ENCODE measurements at places on chromosomes 2 and 18.

DNA sequence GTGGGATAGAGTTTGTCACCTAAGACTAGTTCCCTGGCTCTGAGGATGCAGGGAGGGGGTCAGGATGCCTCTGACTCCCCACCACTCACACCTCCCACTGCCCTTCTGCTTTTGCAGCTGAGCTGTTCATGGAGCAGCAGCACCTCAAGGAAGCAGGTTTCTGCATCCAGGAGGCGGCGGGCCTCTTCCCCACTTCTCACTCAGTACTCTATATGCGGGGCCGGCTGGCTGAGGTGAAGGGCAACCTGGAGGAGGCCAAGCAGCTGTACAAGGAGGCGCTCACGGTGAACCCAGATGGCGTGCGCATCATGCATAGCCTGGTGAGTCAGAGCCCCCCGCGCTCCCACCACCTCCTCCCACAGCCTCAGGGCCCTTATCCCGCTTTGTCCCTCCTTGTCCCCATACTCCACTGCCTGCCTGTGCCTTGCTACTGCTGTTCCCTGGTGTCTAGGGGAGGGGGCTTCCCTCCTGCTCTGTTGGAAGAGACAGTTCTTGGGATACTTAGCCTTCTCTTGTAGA, 94.4 kb downstream of the STPG4 start:
- no peak for DNase-seq

DNA sequence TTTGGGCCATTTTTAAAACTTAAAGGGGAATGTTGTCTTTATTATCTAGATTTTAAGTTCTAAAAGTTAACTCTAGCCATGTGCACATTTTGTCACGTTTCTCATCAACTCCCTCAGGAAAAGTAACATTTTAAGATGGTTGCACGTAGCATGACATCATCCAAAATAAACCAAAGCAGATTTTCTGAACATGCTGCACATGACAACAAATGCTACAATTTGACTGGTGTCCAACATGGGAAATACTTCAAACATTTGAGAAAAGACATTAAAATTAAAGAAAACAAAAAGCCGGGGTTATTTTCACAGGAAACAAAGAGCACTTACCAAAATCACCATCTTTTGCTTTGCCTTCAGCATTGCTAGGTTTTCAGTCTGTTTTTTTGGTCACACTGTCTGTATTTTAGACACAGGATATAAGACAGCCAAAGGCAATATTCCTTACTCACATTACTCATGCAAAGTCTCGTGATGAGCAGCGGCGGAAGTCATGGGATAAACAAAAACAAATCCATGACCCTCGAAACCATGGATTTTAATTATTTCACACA, 51.3 kb upstream of the RND3 start:
- DNase-seq: no peak

DNA sequence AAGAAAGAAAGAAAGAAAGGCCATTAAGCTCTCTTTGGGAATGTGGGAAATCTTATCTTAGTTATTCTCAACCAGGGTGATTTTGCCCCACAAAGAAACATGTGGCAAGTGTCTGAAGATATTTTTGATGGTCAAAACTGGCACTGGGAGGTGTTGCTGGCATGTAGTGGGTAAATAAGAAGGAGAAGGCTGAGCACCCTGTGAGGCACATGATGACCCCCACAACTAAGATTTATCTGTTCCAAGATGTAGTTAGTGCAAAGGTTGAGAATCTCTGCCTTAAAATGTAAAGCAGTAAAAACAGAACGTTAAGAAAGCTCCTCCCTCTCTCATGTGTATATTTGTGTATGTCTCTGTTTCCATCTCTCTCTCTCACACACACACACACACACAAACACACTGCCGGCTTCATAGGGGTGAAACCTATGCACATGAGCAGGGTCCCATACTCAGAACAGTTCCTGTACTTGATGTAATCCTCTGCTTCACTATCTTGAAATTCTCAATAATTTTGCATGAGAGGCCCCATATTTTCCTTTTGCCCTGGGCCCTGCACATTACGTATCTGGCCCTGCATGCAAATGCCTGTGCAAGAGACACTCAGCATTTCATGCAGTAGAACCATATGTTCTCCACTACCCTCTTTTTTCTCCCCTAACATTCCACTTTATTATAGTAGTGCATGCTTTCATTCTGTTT, 94.3 kb downstream of the MREG start:
- DNase-seq: no peak

DNA sequence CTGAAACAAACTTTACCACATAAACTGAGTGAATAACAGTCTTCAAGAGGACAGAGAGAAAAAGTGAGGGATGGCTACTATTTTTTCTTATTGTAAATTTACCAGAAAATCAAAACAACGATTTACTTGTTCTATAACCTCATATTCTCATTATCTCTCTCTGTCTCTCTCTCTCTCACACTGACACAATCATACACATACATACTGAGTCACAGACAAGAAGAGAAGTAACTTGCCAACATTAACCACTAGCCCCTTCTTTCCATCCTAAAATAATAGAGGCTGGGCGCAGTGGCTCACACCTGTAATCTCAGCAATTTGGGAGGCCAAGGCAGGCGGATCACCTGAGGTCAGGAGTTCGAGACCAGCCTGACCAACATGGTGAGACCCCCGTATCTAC, 18.2 kb downstream of the SATB2 start:
- DNase-seq: no peak

GRCh38 chr2:55965966-55966365, 42.4 kb upstream of the EFEMP1 start:
- DNase-seq: no peak

DNA sequence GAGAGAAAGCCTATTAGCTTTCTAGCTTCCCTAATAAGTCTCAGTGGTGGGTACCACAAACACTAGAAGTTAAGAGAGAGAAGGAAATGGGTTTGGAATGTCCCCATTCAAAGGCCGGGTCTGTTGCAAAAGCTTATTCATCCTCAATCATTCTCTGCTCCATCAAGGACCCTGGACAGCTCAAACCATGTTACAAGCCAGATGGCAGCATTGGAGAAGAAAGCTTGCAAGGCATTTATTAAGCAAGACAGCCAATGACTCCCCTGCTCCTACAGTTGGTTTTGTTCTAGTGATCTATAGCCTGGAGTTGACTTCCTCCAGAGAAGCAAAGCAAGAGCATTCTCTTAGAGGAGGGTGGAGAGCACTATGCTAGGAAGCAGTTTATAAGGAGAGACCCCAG, 86.9 kb upstream of the LMAN1 start:
- no peak for DNase-seq

GRCh38 chr2:195425328-195425727, 231.7 kb upstream of the SLC39A10 start:
- DNase-seq: no peak

DNA sequence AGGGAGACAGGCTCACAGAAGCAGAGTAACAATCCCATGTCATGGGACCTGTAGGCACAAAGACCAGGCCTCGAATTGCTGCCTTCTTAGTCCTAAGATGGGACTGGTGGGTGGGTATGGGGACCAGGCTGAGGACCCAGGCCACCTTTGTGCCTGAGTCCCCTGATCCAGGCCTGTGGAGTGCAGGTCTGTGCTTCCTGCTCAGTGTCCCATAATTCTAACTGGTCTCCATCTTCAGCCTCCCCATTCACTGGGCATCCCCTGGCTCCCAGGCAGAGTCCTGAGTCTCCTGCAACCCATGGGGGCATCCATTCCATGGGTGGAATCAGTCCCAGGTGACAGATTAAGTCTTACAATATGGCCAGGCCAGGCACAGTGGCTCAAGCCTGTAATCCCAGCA, 83.9 kb downstream of the SMAD7 start:
- no peak for DNase-seq

DNA sequence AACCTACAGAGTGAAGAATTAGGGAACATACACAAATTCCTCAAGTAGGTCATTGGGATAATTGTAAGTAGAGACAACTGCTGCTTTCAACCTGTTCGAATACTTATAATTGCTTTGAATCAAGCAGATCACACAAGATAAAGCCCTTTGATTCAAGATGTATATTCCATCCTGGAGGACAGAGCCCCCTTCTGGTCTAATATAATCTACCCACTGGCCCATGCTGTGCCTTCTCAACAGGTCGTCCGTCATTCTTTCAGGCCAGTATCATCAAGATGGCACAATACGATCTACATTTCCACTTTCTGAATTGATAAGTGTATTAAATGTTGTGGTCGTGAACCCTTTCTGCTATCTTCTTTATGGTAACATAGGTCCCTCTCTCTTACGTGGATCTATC, 387.0 kb upstream of the CDH19 start:
- DNase-seq: no peak

DNA sequence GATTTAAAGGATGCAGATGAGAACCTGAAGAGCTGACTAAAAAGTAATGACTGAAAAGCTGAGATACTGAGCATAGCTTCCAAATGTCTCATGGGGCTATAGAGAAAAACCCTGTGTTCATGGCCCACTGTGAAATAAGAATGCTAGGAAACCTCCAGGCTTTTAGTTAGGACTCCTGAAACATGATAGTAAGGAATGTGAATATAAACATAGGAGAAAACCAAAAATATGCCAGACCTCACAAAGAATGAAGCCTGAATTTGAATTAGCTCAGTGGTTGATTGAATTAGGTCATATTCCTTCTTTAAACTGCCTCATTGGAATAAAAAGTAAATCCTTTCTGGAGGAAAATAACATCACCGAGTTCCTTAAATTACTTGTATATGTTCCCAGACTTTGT, 194.5 kb upstream of the NXPH2 start:
- no peak for DNase-seq

- DNase-seq: no peak
Observed at GRCh38 chr18:37391698-37392548, 173.7 kb downstream of the CELF4 start.

DNA sequence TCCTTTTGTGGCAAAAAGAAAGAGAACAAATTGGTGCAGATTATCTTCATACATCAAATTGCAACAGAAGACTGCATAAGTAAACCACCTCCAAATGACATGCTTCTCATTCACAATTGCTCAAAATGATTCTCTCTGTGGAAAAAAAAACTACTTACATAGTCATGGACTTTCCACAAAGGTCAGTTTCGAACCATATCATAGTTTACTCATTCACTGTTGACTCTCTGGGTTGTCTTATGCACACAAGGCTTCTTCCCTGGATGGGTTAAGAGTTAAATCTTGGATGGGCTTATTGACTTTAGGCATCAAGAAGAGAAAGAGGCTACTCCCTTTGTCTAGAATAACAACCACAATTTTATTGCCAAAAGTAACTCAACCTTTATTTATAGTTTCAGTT, 91.3 kb upstream of the RAB27B start:
- DNase-seq: no peak

- no peak for DNase-seq
Observed at GRCh38 chr2:187982668-187983067, 309.0 kb upstream of the GULP1 start.

GRCh38 chr2:201057715-201058248, 13.7 kb downstream of the HYCC2 start:
- no peak for DNase-seq

DNA sequence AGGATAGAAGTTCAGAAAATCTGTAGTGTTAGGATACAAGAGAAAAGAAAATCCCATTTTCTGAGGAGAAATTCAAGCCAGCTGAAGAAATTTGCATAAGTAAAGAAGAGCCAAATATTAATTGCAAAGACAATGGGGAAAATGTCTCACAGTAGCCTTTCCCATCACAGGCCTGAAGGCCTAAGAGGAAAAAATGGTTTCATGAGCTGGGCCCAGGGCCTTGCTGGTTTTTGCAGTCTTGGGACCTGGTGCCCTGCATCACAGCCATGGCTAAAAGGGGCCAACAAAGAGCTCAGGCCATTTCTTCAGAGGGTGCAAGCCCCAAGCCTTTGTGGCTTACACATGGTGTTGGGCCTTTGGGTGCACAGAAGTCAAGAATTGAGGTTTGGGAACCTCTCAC, 413.6 kb upstream of the CYRIA start:
- no peak for DNase-seq

DNA sequence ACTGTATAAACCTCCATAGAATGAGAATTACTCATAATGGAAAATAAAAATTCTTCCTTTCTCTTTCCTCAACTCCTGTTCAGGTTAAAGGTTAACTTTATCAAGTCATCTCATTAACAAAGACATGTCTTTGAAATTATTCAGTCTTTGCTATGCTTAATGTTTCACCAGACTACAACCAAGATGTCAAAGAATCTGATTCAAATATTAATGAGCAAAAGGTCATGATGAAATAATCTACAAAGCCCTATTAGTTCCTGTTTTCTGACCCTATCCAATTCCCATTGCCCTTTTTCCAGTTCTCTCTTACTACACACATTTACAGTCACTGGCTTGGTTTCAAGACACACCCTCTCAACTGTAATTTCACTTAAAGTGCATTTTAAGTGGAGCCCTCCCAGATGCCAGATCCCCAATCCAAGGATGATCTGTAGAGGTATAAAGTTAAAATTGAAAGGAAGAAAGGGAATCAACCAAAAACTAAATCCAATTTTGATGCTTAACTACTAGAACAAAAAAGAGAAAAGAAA, 246.9 kb upstream of the CYP26B1 start:
- no peak for DNase-seq

DNA sequence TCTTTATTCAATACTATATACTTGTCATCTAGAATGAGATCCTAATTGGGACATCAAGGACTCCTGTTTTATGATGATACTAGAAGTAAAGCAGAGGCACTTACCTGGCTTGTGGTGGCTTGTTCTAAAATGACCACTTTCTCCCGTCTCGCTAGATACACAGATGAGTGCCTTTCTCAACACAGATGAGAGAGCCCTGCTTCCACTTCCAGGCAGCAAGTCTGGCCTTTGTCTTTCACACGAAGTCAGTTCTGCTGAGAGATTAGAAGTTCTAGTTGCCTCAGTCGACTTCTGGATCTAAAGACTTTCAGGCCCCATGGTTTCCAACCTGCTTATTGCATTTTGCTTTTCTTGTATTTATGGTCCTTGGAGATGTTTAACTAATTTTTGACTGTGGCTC, 70.3 kb downstream of the PPP1R1C start:
- DNase-seq: no peak

GRCh38 chr18:78622907-78623541, 356.6 kb upstream of the SALL3 start:
- DNase-seq: no peak
